ENCODE measurements at places on chromosomes 11 and 22.

DNA sequence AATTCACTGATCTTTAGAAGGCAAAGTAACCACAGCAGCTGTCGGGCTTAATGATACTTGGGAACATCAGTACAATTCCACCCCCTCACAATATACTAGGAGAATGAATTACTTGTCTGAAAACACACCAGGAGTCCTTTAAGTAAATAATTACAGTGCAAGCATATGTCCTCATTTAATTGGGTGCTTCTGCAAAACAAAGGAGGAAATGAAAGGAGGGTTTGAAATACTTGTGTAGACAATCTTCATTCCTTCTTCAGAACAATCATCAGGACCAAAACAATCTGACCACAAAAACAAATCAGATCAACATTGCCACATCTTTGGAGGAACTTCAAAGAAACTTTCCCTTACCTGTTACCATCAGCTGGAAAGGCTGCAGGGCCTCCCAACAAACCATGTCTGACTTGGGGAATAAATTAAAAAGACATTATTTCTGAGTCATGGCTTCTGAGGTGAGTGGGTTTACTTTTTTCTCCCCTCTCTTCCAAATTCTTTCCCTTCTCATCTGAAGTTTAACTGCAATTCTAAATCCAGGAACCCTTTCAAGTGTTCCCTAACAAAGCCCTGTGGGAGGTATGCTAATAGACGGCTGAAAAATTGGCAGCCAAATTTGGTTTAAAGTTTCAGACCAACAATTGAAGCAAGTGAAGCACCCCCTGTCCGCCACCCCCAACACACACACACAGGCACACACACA lies 12.5 kb upstream of the CCDC117 start:
- DNase-seq, result no peak

- no peak for DNase-seq
These were observed 37.3 kb downstream of the OR10A6 start for GRCh38 chr11:7893796-7894195.

DNA sequence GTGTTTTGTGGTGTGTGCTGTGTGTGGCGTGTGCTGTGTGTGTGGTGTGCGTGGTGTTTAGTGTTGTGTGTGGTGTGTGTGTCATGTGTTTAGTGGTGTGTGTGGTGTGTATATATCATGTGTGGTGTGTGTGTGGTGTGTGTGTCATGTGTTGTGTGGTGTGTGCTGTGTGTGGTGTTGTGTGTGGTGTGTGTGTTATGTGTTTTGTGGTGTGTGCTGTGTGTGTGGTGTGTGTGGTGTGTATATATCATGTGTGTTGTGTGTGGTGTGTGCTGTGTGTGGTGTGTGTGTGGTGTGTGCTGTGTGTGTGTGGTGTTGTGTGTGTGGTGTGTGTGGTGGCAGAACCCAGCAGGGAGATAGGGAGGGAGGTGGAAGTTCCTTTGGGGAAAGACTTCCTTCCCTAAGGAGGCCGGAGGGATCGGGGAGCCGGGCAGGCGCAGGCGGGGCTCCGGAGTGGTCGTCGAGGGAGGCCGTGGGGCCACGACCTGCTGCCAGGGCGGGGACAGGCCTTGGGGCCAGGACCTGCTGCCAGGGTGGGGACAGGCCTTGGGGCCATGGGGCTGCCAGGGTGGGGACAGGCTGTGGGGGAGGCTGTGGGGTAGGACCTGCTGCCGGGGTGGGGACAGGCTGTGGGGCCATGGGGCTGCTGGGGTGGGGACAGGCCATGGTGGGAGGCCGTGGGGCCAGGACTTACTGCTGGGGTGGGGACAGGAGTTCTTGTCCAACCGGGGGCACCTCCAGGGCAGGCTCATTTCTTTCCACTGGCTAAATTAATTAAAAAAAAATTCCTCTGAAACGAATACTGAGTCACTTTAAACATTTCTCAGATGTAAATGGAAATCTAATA lies 15.2 kb downstream of the PIM3 start:
- no peak for DNase-seq

GRCh38 chr11:20926799-20927540 lies 257.6 kb downstream of the NELL1 start:
- no peak for DNase-seq

DNA sequence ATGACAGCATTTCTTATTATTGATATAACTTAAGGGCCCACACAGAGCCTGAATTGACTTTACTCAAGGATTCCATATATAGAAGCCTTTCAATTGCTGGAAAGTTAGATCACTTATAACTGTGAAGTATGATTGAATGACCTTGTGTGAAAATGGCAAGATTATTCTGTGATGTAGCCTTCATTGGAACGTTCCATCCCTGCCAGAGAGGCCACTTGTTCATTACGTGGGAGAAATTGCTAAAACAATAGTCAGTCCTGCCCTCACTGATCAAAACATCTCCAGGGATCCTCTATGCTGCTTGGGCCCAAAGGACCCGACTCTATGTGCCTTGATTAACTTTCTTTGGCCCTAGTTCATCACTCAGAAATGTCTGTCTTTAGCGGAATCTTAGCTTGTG lies 159.5 kb upstream of the BLID start:
- DNase-seq, result no peak

DNA sequence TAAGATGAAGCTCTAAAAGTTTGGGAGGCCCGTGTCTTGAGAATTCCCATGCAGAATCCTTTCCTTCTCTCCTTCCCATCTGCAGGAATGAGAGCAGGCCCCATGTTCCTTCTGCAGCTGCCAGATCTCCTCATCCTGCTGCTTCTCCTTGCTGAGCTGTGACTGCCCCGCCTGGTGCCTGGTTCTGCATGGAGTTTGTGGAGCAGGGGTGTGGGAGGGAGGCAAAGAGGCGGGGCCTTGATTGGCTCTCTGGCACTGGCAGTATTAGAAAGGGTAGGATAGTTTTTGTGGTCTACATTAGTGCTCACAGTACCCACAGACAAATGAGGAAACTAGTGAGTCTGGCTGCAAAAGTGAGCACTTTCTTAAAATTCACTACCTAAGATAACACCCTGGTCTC lies 91.1 kb upstream of the CLPB start:
- no peak for DNase-seq

DNA sequence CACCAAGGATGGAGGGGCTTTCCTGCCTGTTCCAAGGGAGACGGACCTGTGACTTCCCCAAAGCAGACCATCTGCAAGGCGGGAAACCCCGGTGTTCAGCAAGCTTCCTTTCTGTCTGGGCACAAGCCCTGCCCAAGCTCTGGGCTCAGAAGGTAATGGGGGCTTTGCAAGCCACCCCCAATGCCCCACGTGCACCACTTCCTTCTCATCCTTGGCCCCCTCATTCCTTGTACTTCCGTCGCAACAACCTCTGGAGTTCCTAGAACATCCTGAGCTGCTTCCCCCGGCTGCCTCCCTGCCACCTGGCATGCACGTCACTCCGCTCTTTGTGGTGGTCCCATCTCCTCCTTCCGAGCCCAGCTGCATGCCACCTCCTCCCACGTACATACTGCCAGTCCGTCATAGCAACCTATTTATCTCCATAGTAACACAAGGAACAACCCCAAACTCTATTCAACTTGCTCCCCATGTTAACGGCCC lies 3.9 kb downstream of the MYEOV start:
- DNase-seq, result no peak

DNA sequence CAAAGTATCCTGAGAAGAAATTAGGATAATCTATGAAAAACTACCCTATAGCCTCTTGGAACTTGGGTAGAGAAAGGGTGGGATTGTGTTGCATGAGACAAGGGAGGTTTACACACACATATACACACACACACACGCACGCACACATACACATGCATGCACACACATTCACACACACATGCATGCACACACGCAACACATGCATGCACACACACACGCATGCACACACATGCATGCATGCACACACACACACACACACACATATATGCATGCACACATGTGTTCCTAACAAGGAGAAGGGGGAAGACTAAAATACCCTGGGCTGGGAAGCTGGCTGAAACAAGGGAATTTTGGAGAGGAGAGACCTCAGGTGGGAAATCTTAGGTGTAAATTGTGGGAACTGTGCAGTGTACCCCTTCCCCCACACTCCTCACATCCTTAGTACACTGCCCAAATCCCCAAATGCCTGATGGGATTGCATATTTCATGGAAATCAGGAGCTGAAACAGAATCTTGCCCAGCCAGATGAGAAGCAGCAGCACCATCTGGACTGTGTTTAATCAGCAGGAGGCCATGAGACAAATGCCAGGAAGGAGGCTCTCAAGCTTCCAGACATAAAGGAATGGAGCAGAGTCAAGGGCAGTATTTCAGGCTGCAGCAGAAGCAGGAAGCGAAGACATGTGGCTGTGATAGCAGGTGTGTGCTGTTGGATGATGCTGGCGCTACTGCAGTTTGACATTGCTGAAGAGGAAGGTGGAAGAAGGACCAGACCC lies 14.6 kb upstream of the POLD3 start:
- no peak for DNase-seq

- peak; percentile 33 for DNase-seq
These were observed 27.6 kb upstream of the TOLLIP start for GRCh38 chr11:1336836-1337646.

GRCh38 chr22:49594078-49594477 lies 233.6 kb downstream of the BRD1 start:
- no peak for DNase-seq

- DNase-seq, result no peak
These were observed 374.2 kb upstream of the LARGE1 start for GRCh38 chr22:34294476-34294875.

GRCh38 chr11:126716456-126717083 lies 284.0 kb downstream of the KIRREL3 start:
- DNase-seq, result no peak

DNA sequence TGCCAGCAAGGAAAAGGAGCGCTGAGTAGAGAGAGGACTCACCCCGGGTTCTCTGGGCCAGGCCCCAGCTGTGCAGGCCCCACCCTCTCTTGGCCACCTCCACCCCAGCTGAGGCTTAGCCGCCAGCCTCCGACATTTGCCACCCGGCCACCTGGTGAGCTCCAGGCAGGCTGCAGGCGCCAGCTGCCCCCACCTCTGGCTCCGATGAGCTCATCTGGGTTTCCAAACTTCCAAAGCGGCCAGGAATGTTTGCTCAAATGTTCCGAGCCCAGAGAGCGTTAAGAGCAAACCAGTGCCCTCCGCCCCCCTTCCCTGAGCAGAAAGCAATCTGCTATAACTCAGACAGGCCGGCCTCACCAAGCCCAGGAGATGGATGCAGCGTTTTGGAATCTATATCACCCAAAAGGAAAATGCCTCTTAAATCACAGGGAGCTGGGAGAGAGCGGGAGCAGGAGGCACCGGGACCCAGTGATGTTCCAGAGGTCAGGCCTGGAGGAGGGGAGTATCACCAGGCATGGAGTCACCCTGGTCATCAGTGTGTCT lies 9.1 kb upstream of the MN1 start:
- no peak for DNase-seq

- DNase-seq, result no peak
These were observed 10.8 kb downstream of the PRR33 start for GRCh38 chr11:1880746-1881441.

DNA sequence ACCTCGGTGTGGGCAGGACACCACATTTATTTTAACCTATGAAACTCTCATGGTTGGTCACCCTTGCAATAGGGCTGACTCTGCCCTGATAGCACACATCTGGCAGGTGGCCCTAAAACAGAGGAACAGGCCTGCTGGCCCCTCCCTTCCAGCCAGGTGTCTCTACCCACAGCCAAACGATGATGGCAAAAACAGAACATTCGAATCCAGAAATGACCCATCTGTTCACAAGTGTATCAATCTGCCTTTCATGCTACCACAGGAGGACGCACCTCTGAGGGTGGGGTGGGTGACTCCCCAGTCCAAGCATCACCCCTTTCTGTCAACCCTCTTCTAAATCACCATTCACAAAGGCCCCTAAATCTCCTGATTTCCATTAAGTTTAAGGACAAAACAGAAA lies 118.1 kb downstream of the ETS1 start:
- DNase-seq, result no peak

- DNase-seq, result no peak
These were observed 501 bp downstream of the CD151 start for GRCh38 chr11:833114-833791.

- no peak for DNase-seq
These were observed 1.3 kb upstream of the ZBTB16 start for GRCh38 chr11:114058026-114058706.

- no peak for DNase-seq
These were observed 8.7 kb upstream of the CARD18 start for GRCh38 chr11:105148241-105148640.

DNA sequence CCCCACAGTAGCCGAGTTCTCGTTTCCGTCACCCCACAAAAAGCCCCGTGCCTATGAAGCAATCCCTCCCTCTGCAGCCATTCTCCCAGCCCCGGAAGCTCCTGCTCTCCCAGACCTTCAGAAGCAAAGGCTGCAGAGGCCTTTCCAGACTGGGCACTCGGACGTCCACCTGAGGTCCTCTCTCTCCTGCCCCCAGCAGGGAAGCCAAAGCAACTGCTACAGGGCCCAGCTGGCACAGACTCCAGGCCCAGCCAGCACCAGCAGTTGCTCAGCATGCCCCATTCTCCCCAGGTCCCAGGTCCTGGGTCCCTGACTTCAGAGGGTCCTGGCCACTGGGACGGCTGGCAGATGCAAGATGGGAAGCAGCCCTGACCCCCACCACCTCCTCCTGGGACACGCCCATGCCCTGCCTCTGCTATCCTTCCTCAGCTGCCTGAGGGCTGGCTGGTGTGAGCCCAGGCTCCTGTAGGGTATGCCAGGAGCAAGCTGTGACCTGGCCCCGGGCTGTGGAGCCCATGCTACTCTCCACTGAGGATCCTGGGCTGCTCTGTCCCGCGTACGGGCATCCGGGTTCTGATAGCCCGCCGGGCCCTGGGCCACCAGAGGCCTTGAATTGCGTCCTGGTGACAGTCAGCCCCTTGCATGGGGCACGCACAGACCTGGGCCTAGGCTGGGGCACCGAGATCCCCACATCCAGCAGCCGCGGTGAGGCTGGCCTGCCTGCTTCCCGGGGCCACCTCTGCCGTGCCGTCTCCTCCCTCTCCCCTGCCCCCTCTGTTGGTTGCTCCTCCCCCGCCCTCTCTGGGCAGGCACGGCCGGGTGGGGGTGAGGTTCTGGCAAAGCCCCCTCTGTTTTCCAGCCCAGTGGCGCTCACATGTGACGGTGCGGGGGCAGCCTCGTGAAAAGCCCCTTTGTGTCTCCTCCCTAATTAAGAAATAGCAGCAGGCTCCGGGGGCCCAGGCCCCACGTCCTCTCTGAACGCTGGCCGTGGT lies 1310.3 kb downstream of the BRD1 start:
- DNase-seq, result no peak

DNA sequence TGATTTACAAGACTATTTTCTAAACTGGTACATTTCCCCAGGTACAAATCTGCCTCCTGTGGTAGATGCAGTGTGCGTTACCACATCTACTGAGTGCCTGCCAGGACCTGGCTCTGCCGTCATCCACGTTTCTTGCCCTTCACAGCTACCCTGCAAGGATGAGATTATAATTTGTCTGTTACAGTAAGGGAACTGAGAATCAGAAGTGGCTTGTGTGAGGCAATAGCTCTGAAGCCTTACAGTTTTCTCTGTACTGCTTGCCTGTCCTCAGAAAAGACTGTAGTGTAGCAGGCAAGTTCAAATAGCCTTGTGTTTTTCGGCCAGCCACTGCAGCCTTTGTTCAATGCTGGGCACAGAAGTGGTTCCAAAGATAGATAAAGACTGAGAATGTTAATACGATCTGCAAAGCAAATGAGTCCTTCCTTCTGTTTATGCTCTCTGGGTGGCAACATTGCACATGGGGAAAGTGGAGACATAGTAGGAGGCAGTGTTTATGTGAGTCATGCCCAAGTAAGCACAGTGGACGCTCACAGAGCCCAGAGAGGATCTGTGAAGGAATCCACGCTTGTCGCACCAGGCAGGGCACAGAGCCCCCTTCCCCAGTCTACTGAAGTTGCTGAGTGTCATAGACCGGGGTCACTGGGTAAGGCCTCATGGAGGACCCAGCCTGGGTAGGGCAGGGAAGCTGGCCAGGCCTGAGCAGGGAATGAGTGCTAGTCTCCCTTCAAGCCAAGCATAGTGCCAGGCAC lies 49.1 kb downstream of the MICAL2 start:
- no peak for DNase-seq
